ENCODE measurements at places on chromosomes 16 and 17. TPM values are rescaled to one million over a fixed set of nuclear protein-coding genes. Genes with fewer than 3 reads are reported as not detected.

Gene KRT13
- not detected for total RNA-seq

Gene C16orf74
- 7.3 TPM for total RNA-seq

- no peak for DNase-seq
These were observed 19.4 kb downstream of the MYH10 start for GRCh38 chr17:8611137-8611536.

GRCh38 chr17:43014649-43015542 is 7.3 kb downstream of the VAT1 start:
- DNase-seq, result no peak

DNA sequence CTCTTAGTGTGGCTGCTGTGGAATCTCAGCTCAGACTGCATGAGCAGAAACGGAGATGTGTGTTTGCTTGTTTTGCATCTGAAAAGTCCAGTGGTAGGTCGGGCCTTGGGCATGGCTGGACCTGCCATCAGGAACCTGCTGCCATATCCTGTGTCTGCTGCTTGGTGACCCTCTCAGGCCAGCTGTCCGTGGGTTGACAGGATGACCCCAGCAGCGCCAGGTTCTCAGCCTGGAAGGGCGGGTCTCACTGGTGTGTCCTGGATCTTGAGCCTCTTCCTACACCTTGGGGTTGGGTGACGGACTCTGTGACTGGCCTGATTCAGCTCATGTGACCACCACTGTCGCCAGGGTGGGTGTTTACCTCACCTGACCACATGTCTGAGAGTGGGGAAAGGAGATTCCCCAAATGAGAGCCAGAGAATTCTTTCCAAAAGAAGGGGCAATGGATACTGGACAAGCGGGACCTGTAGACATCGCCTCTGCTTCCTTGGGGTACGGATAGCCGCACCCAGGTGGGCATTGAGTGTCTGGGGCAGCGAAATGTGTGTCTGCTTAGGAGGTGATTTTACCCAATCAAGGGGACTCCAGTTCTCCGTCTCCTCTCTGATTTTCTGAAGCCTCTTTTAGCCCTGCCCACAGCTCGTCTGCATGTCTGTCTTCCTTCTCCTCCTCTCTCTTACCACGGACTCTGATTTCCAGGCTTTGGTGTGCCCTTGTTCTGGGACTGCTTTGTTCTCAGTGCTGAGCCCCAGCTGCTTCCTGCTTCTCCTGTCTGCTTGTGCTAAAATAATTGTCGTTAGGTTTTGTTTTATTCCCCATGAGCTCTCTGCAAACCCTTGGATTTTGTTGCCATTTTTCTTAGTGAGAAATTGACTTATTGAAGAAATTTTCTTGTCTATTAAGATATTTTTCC is 399.7 kb downstream of the CPPED1 start:
- no peak for DNase-seq

DNA sequence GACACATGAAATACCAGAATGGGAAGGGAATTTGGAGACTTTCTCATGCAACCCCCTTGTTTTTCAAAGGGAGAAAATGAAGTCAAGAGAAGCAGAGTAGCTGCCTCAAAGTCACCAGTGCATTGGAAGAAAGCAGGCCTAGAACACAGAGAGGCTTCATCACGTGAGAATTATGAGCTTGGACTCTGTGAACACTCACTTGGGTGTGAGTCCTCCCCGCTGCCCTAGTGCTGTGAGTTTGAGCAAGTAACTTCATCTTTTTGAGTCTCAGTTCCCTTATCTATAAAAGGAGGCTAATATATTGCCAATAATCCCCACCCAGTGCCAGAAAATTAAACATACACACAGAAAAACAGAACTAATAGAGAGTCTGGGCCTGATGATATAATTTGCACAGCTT is 315.8 kb downstream of the XYLT1 start:
- DNase-seq, result no peak

- no peak for DNase-seq
These were observed 38.9 kb downstream of the MRPS23 start for GRCh38 chr17:57810721-57811637.

GRCh38 chr17:78890498-78890897 is 12.5 kb downstream of the CEP295NL start:
- DNase-seq, result no peak

GRCh38 chr17:38908676-38909181 is 16.7 kb upstream of the LASP1NB start:
- DNase-seq, result no peak

- DNase-seq, result no peak
These were observed 112.4 kb downstream of the XYLT1 start for GRCh38 chr16:17358355-17358754.

GRCh38 chr16:19188406-19188805 is 20.4 kb downstream of the SYT17 start:
- no peak for DNase-seq

Data from H1 (cell line).